ENCODE measurements at places on chromosomes 4 and X. TPM values are rescaled to one million over a fixed set of nuclear protein-coding genes. Genes with fewer than 3 reads are reported as not detected.
A peak's percentile ranks its signal among the peaks of the same experiment; 100 is the strongest.

- no peak overlapping the region for H3K4me3 ChIP-seq
- H3K4me1 ChIP-seq: no peaks in the 10 kb centered on the region
- H3K36me3 ChIP-seq: peaks cover 22% of the 10 kb centered on the region
- DNase-seq: no peak
- no peak overlapping the region for H3K27ac ChIP-seq
Measured at GRCh38 chr4:2886161-2886560, 42.5 kb downstream of the ADD1 start.

DNA sequence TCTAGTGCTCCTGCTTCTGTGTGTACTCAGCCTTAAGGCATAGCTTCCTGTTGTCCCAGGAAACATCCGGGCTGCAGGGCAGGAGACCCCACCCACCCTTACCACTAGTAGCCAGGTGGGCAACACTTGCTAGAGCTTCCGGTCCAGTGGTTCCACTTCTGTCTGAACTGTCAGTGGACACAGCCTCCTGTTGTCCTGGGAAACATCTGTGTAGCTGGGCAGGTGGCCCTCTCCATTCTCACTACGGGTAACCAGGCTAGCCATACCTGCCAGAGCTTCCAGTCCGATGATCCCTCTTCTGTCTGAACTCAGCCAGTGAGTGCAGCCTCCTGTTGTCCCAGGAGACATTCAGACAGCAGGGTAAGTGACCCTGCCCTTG, 372.2 kb downstream of the INPP4B start:
- peaks cover 8% of the 10 kb centered on the region for H3K4me1 ChIP-seq
- no peaks in the 10 kb centered on the region for H3K36me3 ChIP-seq
- no peak overlapping the region for H3K27ac ChIP-seq
- H3K4me3 ChIP-seq: no peak overlapping the region
- DNase-seq: no peak
- no peaks in the 10 kb centered on the region for H3K27me3 ChIP-seq

- peak overlapping the region; percentile 28 for H3K27ac ChIP-seq
- no peak for DNase-seq
- peaks cover 3% of the 10 kb centered on the region for H3K36me3 ChIP-seq
Measured at GRCh38 chr4:186192066-186192612, 772 bp downstream of the CYP4V2 start.

DNA sequence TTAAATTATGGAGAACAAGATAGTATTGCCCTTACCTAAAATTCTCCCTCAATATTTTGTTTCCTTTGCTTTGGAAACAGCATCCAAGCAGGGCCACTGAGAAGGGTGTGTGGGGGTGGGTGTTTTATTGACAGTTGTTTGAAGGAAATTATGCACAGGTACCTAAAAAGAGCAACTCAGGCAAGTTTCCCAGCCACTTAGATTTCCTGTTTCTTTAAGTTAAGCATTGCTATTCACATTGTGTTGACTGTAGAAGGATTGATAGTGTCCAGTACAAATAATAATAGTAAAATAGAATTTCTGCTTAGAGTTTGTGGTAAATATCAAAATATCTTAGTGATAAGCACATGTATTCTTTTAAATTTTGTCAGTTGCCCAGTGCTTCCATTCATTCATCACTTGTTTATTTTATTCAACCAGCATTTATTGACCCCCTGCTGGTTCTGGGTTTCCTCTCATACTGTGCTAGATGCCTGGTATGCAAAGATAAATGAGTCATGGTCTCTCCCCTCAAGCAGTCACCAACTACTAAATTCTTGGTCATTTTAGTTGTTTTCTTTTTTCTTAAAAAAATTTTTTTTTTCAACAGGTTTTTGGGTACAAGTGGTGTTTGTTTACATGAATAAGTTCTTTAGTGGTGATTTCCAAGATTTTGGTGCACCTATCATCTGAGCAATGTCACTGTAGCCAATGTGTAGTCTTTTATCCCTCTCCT, 50.0 kb downstream of the GALNT7 start:
- H3K36me3 ChIP-seq: no peaks in the 10 kb centered on the region
- no peaks in the 10 kb centered on the region for H3K27me3 ChIP-seq
- no peak overlapping the region for H3K27ac ChIP-seq
- peaks cover 30% of the 10 kb centered on the region for H3K4me1 ChIP-seq
- no peak overlapping the region for H3K4me3 ChIP-seq

DNA sequence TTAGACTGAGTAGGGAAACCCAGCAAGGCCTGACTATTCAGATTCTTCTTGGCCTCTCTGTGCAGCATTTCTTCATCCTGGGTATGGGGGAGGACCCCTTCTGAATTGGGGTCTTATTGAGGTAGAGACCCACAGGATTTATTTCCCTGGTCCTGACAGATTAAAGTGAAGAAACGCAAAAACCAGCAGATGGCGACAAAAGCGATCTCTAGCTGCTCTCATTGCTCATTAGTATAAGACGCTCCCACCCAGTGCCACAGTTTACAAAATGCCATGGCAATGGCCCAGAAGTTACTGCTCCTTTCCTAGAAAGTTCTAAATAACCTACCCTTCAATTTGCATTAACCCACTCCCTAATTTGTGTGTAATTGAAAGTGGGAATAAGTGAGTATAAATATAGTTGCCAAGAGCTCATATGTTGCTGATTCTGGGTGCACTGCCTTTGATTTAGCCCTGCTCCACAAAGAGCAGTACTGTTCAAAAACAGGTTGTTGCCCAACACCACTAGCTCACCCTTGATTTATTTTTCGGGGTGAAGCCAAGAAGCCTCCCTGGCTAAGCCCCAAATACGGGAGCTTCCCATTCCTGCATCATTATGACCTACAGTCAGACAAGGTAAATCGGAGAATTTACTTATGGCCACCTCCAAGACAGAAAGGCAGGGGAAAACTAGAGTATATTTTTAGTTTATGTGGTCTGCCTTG, 3.7 kb upstream of the BEX4 start:
- peaks cover 3% of the 10 kb centered on the region for H3K4me1 ChIP-seq
- no peak for DNase-seq
- H3K4me3 ChIP-seq: no peak overlapping the region
- H3K36me3 ChIP-seq: no peaks in the 10 kb centered on the region
- H3K27ac ChIP-seq: no peak overlapping the region
- H3K27me3 ChIP-seq: no peaks in the 10 kb centered on the region

DNA sequence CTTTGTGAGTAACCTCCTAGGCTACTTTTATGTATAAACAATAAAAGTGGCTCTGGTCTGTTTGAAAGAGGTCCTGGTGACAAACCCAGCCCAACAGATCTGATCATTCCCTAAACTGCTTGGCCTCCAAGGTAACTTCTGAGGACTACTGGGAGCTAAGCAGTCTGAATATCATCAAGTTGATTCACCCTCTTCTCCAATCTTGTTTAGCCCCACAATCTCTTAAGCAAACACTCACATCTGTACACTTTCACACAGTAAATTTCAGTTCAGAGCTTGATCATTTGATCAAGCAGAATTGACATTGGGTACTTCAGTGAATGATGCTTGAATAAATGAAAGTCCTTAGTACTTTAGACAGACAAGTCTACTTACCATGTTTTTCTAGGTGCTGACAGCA, 74.7 kb downstream of the HCCS start:
- H3K4me3 ChIP-seq: no peak overlapping the region
- H3K27me3 ChIP-seq: no peaks in the 10 kb centered on the region
- DNase-seq: no peak
- H3K4me1 ChIP-seq: peaks cover 18% of the 10 kb centered on the region
- H3K36me3 ChIP-seq: no peaks in the 10 kb centered on the region

DNA sequence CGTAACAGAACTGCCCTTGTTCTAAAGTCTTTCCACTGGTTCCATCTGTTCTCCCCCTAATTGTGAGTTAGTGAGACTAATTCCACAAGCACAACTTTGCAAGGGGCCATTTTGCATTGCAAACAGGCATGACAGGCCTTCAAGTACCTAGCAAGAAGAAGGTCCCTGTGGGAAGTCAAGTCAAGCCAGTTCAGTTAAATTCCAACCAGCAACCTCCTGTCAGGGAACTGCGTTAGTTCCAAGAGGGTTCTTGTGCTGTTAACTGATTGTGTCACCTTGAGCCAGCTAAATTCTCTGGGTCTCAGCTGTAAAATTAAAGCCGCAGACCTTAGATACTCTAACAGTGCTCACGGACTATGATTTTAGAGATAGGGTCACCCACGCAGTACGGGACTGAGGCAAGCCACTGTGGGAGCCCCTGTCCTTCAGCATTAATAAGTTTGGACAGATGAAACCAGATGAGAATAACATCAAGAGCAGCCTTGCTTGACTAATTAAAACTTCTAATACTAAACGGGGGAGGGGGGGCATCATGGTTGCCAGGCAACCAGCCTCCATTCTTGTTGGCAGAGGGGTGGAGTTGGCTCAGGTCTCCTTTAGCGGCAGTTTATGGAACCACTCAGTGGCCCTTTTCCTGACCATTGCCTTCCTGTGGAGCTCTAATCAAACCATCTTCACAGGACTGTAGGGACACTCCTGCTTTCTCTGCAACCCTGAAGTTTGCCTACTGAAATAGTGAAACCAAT, 24.1 kb upstream of the TMEM150C start:
- DNase-seq: no peak
- no peaks in the 10 kb centered on the region for H3K36me3 ChIP-seq
- H3K4me1 ChIP-seq: no peaks in the 10 kb centered on the region
- H3K4me3 ChIP-seq: no peak overlapping the region

PAGE4 gene
- polyA plus RNA-seq: not detected

GRCh38 chr4:185755451-185755850, 56.5 kb downstream of the SORBS2 start:
- no peaks in the 10 kb centered on the region for H3K27me3 ChIP-seq
- no peak for DNase-seq
- no peaks in the 10 kb centered on the region for H3K36me3 ChIP-seq
- H3K27ac ChIP-seq: no peak overlapping the region

DNA sequence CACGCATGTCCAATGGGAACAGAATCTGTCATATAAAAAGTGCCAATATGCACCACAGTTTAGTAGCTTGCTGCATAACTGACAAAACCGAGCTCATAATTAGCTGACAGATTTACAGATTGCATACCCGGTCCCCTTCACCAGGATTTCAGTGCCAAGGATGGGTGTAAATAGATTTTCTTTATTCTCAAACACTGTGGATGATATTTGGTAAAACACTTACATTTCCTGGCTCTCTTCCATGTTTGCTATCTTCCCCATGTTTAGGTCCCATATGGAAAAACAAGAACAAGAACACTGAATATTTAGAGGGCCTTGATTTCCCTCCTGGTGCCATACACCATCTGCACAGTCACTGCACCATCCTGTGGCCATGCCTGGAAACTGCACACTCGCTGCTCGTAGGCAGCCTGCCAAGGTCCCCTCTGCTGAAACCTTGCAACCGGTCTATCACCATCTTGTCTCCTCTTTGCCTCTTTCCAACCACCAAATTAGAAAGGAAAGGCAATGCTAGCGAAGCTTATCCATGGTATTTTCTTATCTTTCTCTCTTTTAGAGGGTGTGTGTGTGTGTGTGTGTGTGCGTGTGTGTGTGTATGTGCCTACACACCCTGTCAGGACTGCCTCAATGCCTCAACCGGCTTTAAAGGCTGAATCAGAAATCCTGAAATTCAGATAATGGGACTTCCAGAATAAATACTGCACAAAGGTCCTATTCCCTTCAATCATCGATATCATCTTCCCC, 124.2 kb upstream of the MBNL3 start:
- DNase-seq: no peak
- no peaks in the 10 kb centered on the region for H3K27me3 ChIP-seq
- H3K36me3 ChIP-seq: no peaks in the 10 kb centered on the region
- no peak overlapping the region for H3K4me3 ChIP-seq

GRCh38 chr4:7487998-7488671, 53.4 kb upstream of the PSAPL1 start:
- no peak overlapping the region for H3K4me3 ChIP-seq
- H3K36me3 ChIP-seq: no peaks in the 10 kb centered on the region
- H3K4me1 ChIP-seq: no peaks in the 10 kb centered on the region
- no peak overlapping the region for H3K27ac ChIP-seq
- no peaks in the 10 kb centered on the region for H3K27me3 ChIP-seq

HS6ST2 gene
- 0.43 TPM for polyA plus RNA-seq

DNA sequence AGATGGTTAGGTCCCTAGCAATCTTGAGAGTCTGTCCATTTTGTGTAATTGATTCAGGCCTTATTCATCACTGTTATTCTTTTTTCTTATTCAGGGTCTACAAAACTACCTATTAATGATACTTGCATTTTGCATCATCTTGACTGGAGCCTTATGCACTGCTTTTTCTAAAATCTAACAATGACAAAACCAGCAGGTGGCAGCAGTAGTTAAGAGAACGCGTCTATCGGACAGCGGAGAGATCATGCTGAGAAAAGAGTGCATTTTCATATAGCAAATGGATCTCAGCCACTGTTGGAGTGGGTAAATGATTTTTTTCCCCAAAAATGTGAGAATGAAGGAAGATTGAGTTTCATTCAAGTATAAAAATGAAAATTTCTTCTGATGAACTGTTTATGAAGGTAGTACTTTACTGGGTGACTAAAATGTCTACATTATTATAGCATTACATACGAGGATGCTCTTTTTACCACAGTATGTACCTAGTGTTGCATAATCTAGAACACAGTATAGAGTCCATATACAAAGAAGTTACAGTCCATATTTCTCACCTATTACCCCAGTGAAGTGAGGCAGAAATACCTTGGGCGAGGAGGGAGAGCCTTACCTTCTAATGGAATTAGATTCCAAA, 43.2 kb downstream of the TMEM144 start:
- no peak overlapping the region for H3K27ac ChIP-seq
- DNase-seq: no peak
- no peaks in the 10 kb centered on the region for H3K27me3 ChIP-seq
- no peaks in the 10 kb centered on the region for H3K36me3 ChIP-seq
- no peak overlapping the region for H3K4me3 ChIP-seq

GRCh38 chrX:21960569-21961541, 20.3 kb downstream of the SMS start:
- no peak for DNase-seq
- H3K4me1 ChIP-seq: no peaks in the 10 kb centered on the region
- H3K4me3 ChIP-seq: no peak overlapping the region
- H3K36me3 ChIP-seq: peaks cover 3% of the 10 kb centered on the region
- no peak overlapping the region for H3K27ac ChIP-seq

GRCh38 chr4:25308761-25309160, 3.8 kb upstream of the ZCCHC4 start:
- no peak overlapping the region for H3K4me3 ChIP-seq
- H3K27ac ChIP-seq: no peak overlapping the region
- peaks cover 7% of the 10 kb centered on the region for H3K4me1 ChIP-seq
- H3K27me3 ChIP-seq: no peaks in the 10 kb centered on the region
- no peak for DNase-seq

DNA sequence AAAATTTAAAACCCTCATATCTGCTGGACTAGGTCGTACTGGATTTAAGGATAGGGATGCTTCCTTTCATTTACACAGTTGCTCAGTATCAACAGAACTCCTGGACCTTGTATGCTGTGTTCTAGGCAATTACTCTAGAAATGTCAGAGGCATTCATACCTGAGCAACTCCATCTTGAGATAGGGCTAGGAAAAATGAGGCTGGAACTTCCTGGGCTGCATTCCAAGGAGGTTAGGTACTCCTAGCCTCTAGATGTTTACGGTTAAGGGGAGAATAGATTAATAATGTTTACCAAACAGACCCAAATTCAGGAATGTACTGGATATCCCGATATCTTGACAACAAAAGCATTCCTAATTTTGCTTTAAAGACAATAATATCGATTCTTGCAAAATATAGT, 84.7 kb upstream of the NLGN4X start:
- H3K4me1 ChIP-seq: no peaks in the 10 kb centered on the region
- H3K36me3 ChIP-seq: no peaks in the 10 kb centered on the region
- no peak overlapping the region for H3K27ac ChIP-seq
- no peak for DNase-seq

GRCh38 chrX:17170973-17171372, 204.0 kb upstream of the NHS start:
- H3K27ac ChIP-seq: no peak overlapping the region
- no peak overlapping the region for H3K4me3 ChIP-seq
- H3K27me3 ChIP-seq: no peaks in the 10 kb centered on the region

- no peaks in the 10 kb centered on the region for H3K27me3 ChIP-seq
- DNase-seq: no peak
- no peaks in the 10 kb centered on the region for H3K36me3 ChIP-seq
Measured at GRCh38 chr4:180993244-180993836, 1249.9 kb upstream of the TENM3 start.

CTAG2 gene
- polyA plus RNA-seq: not detected
